ENCODE measurements at places on chromosomes 6 and 20. TPM values are rescaled to one million over a fixed set of nuclear protein-coding genes. Genes with fewer than 3 reads are reported as not detected.

DNA sequence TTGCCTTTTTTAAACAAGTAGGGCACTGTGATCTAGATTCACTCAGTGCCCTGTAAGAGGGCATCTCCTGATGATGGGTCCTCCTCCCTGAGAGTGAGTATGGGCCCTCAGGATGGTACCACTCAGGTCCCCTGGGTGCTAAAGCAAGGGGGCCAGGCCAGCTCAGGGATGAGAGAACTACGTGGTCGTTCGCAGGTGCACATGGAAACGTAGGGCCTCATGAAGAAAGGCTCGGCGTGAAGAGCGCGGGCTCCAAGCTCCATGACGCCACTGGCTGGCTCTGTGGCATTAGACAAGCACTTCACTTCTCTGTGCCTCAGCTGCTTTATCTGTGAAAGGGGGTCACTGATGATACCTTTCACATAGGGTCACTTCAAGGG lies 50.7 kb downstream of the SYNJ2 start:
- no peak for DNase-seq
- H3K36me3 ChIP-seq = peaks cover 40% of the 10 kb centered on the region
- no peaks in the 10 kb centered on the region for H3K27me3 ChIP-seq

DNA sequence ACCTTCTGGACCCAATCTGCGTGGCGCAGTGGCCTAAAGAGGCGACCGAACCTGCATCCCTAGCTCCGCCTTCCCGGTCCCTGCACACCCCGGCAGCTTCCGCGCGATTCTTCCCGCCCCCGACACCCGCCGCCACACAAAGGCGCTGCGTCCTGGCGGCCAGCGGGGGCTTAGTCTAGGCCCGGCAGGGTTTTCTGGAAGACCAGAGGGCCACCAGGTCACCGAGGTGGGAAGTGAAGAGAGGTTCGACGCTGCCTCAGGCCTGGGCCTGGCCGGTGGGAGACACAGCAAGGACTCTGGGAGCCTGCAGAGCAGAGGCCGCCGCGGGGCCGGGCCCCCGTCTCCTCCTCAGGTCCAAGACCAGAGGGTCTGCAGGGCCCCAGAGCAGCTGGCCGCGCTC lies 154.9 kb downstream of the OR2B2 start:
- no peaks in the 10 kb centered on the region for H3K27me3 ChIP-seq
- peak; percentile 57 for DNase-seq
- H3K4me1 ChIP-seq = peaks cover 64% of the 10 kb centered on the region
- H3K27ac ChIP-seq = peak overlapping the region; percentile 89

GRCh38 chr6:157779705-157780604 lies 43.1 kb upstream of the SNX9 start:
- no peaks in the 10 kb centered on the region for H3K4me1 ChIP-seq
- no peak for DNase-seq
- no peaks in the 10 kb centered on the region for H3K36me3 ChIP-seq

The GLP1R gene
- total RNA-seq = not detected

DNA sequence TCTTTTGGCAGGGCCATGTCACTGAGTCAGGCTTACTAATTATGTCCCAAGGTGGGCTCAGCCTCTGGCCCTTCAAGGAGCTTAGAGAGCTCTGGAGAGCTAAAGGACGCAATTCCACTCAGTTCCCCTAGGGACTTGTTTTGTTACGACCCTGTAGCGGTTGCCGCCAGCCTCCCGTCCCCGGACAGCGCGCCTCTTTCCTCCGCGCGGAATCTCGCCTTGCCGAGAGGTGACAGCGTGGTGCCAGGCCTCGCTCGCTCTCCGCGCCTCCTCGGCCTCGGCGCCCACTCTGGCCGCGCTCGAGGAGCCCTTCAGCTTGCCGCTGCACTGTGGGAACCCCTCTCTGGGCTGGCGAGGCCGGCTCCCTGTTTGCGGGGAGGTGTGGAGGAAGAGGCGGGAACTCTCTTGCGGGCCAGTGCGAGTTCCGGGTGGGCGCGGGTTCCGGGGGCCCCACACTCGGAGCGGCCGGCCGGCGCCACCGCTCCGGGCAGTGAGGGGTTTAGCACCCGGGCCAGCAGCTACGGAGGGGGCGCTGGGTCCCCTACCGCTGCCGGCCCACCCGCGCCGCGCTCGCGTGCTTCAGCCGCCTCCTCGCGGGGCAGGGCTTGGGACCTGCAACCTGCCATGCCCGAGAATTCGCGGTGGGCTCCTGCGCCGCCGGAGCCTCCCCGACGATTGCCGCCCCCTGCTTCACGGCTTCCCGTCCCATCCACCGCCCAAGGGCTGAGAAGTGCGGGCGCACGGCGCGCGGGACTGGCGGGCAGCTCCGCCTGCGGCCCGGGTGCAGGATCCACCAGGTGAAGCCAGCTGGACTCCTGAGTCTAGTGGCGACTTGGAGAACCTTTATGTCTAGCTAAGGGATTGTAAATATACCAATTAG lies 9.9 kb upstream of the ZNF311 start:
- no peak overlapping the region for H3K27ac ChIP-seq
- peaks cover 31% of the 10 kb centered on the region for H3K4me1 ChIP-seq
- peak overlapping the region; percentile 84 for H3K4me3 ChIP-seq
- H3K36me3 ChIP-seq = peaks cover 8% of the 10 kb centered on the region
- DNase-seq = no peak

The UBE2V1 gene
- 144 TPM for total RNA-seq

- no peak for DNase-seq
- H3K4me1 ChIP-seq = peaks cover 79% of the 10 kb centered on the region
- no peaks in the 10 kb centered on the region for H3K27me3 ChIP-seq
- H3K27ac ChIP-seq = peak overlapping the region; percentile 43
- H3K4me3 ChIP-seq = no peak overlapping the region
- H3K36me3 ChIP-seq = peaks cover 19% of the 10 kb centered on the region
Observed at GRCh38 chr6:12048609-12049008, 36.5 kb downstream of the HIVEP1 start.
